ENCODE measurements at places on chromosomes 1 and 21.

- DNase-seq: no peak
Measured at GRCh38 chr1:74591949-74592348, 79.5 kb upstream of the LRRC53 start.

GRCh38 chr1:60874718-60875117, 207.6 kb upstream of the NFIA start:
- DNase-seq: peak; percentile 22

- DNase-seq: no peak
Measured at GRCh38 chr1:95229706-95230105, 4.3 kb upstream of the RWDD3 start.

DNA sequence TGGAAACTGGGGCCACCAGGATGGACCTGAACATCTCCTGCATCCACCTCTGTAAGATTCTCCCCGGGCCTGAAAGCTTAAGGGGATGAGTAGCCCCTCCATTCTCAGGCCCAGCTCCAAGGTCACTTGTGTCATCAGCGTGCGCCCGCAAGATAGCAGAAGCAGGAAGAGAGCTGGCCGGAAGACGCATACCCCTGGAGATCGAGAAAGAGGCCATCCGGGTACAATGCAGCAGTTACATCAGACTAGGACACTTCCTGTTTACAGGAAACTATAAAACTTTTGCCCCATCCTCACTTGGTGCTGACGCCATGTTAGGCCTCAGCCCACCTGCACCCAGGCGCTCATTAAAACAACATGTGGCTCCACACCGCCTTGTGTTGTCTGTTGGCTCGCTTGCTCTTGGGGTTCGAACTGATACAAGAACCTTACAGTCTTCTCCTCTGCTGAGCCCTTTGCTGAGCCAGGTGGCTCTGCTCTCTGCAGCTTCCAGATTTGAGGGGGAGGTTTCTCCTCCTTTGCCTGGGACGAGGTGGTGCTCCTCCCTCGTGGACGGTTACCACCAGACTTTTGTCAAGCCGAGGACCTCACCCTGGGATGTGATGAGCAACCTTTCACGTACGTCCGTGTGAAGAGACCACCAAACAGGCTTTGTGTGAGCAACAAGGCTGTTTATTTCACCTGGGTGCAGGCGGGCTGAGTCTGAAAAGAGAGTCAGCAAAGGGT, 277.5 kb upstream of the C1orf174 start:
- DNase-seq: no peak

GRCh38 chr1:185045814-185046492, 595 bp downstream of the RNF2 start:
- peak; percentile 38 for DNase-seq

DNA sequence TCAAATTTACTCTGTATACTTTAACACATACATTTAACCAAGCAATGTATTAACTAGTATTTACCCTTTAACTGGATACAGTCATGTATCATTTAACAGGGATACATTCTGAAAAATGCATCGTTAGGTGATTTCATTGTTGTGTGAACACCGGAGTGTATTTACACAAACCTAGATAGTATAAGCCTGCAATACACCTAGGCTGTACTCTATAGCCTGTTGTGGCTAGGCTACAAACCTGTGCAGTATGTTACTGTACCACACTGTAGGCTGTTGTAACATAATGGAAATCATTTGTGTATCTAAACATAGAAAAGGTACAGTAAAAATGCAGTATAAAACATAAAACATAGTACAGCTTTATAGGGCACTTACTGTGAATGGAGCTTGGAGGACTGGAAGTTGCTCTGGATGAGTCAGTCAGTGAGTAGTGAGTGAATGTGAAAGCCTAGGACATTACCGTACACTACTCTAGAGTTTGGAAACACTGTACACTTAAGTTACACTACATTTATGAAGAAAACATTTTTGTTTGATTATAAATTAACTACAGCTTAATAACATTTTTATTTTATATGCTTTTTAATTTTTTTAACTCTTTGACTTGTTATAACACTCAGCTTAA, 21.3 kb downstream of the RGS4 start:
- DNase-seq: no peak

- DNase-seq: no peak
Measured at GRCh38 chr1:55150880-55151588, 64.1 kb downstream of the USP24 start.

GRCh38 chr1:74429580-74429979, 82.8 kb downstream of the LRRC53 start:
- no peak for DNase-seq

GRCh38 chr1:27536010-27536757, 46.2 kb upstream of the WASF2 start:
- DNase-seq: no peak

GRCh38 chr21:33558777-33559421, 16.1 kb downstream of the SON start:
- no peak for DNase-seq

- no peak for DNase-seq
Measured at GRCh38 chr1:2049718-2050431, at the start of gene PRKCZ. Gene PRKCZ, plus strand, starts transcription at chr1:2050411. Its CDS starts 220 bp downstream, at chr1:2050631.

DNA sequence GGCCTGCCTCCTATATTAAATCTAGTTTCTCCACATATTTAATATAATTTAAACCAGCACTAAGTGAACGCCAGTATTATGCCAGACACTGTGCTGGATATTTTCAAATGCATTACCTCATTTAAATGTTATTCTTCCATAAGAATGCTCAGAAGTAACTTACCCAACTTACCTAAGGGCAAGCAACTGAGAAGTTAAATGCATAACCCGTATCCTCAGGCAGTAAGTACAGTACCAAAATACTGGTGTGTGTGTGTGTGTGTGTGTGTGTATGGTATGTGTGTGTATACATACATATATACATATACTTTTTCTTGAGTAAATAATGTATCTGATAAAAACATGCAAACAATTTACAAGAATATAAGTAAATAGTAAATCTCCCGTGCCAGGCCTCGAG, 9.0 kb upstream of the TRIM45 start:
- DNase-seq: no peak

Data from H54 (cell line).